ENCODE measurements at places on chromosomes 4 and X.

DNA sequence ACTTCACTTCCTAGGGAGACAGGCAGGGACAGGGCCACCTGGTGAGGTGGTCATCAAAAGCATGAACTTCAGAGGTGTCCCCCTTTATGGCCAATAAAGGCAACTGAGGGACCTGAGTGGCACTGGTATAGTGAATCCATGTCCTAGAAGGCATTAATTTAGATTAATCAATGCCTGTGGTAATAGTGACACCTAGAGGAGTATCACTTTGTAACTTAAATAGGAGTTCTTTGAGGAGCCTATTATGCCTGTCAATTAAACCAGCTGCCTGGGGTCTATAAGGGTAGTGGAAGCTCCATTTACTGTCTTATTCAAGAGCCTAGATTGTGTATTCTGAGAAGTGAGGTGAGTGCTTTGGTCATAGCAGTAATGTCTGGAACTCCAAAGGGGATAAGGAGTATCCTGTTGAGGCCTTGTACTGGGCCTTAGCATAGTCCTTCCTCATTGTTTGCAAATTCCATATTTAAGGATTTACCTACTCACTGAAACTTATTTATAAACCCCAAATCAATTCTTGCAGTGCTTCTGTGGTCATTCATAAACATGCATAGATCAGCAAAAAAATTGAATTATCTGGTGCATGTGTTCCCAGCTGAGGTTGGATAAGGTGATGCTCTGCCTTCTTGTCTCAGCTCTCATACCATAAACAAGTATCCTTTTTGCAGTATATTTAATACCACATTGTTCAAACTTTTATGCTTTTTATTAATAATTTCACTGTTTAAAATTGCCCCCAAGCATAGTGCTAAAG is 213.8 kb upstream of the RADX start:
- no peak for DNase-seq

DNA sequence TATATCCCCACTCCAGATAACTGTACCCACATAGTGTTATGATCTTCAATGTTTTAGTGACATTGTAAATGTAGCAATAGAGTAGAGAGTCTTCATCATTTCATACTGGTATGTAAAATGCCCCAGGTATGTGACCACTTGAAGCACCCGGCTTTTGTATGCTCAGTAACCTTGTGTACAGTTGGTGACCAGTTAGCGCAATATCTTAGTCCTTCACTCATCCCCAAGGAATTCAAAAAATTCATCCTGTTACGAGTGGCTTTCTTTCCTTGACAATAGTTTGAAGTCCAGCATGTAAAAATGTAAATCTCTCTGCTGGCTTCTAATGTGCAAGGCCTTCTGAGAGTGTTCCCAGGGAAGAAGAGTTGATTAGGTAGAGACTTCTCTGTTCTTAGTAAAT is 145.6 kb downstream of the ARX start:
- no peak for DNase-seq

DNA sequence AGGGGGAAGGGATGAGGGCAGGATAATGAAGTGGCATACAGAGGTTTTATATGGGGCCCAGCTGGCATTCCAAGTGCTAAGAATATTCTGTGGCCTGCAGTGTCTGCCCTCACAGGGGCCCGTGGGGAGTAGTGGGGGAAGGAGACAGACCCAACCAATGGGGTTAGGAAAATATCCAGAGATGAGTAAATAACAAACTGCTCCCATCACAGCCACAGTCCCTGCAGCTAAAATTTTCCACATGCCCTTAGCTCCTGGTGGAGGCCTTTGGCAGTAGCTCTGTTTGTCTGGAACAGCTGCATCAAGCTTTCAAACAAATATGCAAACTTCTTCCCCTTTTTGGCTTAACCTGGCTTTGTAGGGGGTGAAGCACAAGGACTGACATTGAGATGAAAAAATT is 3.1 kb downstream of the SRPX2 start:
- no peak for DNase-seq

- no peak for DNase-seq
These were observed 302.5 kb downstream of the RAB28 start for GRCh38 chr4:13181681-13182080.

GRCh38 chrX:155070663-155070974 is 317 bp downstream of the CMC4 start:
- no peak for DNase-seq

DNA sequence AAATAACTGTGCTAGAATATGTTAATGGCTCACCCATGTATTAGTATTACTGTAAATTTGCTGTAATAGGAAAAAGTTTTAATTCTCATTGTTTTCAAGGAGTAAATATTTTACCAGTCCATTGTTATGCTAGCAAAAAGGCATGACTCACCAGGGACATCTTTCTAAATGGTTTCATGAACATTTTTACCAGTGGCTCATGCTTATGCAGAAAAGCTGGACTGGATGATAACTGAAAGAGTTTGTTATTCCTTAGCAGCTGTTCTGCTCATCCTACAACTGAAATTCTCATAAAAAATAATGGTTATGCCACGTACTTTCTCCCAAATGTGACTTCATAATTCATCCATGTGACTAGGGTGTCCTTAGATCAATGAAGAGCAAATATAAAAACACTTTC is 111.9 kb upstream of the PCDH18 start:
- no peak for DNase-seq

- no peak for DNase-seq
These were observed 38.3 kb downstream of the TKTL1 start for GRCh38 chrX:154333837-154334271.

- DNase-seq, result no peak
These were observed 15.5 kb upstream of the ADD1 start for GRCh38 chr4:2827874-2828751.

- no peak for DNase-seq
These were observed 41.3 kb upstream of the GLRA3 start for GRCh38 chr4:174870311-174870710.

- DNase-seq, result no peak
These were observed 64.5 kb upstream of the PRSS12 start for GRCh38 chr4:118417325-118417724.

DNA sequence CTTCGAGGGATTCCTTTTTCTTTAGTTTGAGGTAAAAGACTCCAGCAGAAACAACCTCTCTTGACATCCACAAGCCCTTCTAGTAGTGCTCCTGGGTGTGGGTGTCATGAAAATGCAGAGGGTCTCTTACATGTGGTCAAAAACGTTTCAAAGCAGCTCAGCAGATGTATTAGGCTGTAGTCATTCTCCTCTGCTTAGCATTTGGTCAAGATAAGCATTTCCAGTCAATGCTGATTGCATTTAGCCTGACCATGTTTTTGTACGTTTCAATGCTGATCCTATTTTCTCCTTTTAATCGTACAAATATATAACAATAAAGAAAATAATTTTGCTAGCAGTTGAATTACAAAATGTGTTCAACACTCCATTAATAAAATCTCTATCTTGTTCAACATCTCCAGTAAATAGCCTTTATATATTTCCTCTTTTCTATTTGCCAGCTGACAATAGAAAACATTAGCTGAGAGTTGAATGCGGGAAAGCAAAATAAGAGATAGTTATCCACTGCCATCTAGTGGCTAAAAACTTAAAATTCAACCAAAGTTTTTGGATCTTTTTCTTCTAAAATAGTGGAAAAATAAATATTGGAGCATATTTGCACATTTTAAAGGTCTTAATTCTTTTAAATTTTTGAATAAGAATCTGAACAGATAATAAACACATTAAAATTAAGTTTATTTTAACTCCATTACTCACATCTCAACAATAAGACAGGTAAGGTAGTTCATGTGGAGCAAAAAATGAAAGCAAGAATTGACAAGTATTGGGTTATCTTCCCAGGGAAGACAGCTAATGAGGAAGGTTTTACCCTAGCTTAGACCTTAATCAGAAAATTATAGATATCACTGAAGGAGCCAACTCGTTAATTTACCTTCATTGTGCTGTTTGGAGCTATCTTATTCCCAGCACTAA is 15.2 kb upstream of the PACRGL start:
- DNase-seq, result no peak

DNA sequence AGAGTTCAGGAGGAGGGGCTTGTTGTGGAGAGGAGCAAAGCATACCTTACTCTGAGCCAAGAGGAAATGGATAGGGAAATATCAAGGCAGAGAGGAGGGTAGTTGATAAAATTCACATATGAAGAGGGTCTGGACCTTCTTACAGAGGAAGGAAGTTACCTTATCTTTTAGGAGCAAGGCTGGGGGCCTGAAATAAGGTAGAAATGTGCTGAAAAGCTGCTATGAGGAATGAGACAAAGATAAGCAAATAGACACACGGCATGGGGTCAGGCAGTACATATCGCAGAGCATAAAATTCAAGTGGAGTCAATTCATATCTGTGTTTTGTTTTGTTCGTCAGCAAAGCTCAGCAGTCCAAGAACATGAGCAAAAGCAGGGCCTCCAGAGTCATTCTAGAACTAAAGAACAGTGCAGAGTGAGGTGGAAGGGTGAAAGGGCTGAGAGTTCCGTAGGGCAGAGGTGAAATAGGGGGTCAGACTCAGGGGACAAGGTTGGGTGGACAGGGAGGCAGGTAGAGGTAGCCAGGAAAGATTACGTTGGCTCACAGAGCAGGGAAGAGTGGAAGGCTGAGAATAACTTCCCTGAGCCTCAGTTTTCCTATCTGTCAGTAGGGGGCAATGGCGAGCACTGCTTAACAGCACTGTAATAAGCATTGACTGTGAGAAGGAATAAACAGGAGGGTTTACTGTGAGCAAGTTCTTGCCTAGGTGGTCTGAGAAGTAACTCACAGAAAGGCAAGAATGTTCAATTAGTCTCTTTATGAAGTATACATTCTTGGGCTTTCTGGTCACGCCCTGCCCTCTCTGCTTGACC is 9.2 kb downstream of the VSIG4 start:
- peak; percentile 18 for DNase-seq

DNA sequence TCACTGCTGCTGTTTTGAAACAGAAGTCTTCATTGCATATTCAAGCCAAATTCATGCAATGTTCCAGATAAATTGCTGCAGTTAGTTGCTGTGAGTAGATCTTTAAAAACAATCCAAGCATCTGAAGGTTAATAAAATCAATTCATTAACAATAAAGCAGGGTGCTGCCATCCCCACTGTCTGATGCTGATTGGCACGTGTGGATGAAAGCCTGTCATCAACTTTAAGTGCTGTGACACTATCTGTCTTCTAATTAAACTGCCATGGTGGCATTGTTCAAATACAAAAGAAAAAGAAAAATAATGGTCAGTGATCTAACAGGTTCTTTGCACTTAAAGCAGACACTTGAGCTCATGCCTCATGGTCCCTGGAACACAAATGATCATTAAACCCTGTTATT is 63.0 kb upstream of the MND1 start:
- no peak for DNase-seq

GRCh38 chrX:68461093-68461492 is 27.8 kb upstream of the OPHN1 start:
- DNase-seq, result no peak

GRCh38 chr4:94507281-94507680 is 55.5 kb downstream of the PDLIM5 start:
- DNase-seq, result no peak

DNA sequence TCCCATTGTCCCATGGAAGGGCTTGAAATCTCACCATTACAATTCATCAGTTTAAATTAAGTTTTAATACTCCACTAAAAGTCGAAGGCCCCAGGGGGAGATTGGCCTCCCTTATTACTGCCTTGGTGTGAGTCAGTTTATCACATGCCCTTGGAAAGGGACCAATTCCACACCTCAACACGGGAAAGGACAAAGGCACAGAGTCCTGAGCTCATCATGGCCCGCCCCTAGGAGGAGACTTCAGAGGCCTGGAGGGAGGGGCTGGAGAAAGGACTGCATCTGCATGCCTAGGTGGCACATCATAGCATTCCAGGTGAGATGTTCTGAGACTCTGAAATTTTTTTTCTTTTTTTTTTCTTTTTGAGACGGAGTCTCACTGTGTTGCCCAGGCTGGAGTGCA is 2.8 kb upstream of the SEL1L3 start:
- no peak for DNase-seq

- DNase-seq, result no peak
These were observed 34.9 kb upstream of the UGT8 start for GRCh38 chr4:114563536-114564315.

DNA sequence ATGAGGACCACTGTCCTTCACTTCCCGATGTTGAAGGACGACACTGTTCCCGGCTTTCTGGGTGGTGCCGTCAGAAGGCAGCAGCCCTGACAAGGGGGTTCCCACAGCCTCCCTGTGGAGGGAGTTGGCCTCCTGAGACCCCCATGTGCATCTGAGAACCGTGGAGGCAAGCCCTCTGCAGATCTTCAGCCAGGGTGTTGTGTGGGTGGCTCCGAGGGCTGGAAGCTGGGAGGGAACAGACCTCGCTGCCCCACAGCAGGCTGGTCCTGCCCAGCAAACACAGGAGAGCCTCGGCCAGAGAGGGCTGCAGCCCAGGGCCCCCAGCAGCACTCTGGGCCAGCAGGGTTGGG is 16.2 kb downstream of the DGKQ start:
- no peak for DNase-seq

DNA sequence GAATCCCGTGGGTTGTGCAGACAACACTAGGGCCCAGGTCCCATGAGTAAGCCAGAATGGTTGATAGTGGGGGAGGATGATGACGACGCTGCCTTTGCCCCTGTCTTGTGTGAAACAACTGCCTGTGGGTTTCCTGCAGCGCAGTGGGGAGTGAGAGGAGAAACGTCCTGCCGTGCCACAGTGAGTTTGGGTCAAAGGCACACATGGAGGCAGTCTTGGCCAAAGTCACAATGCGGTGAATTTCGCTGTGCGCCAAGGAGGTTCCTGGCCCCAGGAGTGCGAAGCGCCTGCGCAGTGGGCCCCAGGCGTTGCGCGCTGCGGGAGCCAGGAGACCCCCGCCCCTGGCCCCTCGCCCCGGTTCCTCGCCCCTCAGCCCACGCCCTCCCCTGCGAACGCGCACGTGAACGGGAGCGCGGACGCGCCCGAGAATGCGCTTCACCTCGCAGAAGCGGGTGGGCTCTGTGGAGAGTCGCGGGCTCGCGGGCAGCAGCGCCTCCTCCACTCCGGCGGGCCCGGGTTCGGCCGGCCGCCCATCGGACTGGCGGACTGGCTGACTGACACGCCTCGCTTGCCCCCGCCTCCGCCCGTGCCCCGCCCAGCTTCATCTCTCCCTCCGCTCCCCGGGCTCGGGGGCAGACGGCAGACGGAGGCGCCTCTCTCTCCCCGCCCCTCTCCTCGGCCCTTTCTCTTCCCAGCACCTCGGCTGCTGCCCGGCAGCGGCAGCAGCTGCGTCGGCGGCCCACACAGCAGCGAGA is at the start of gene NUDT10:
NUDT10 (plus strand) TSS at position 635 of the 755 bp plus-strand sequence. CDS start 144 bp downstream, outside the sequence.
- peak; percentile 50 for DNase-seq

DNA sequence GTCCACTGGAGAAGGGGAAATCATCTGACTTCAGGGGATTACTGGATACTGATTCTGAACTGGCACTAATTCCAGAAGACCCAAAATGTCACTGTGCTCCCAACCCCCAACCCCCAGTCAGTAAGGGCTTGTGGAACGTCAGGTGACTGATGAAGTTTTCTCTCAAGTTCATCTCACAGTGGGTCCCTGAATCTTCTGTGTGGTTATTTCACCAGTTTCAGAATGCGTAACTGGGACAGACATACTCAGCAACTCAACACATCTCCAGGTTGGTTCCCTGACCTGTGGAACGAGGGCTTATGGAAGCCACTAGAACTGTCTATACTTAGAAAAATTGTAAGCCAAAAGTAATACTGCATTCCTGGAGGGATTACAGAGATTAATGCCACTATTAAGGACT is 45.3 kb downstream of the DDX60L start:
- no peak for DNase-seq
